ENCODE measurements at places on chromosomes 13 and 19.

DNA sequence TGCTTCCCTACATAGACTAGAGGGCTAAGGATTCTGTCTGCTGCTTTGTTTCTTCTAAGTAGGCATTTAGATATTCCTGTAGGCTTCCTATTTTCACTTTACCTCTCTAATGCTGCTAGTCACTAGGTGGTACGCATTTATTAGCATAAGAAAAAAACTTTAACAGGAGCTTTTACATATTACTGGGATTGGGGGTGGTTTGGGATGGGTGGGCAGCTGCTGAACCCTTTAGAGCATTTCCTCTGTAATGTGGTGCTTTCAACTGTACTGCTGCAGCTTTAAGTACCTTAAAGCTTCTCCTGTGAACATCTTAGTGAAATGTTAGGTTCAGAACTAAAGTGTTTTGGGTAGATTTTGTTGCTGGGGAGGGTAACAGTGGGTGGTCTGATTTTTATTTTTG lies 92.6 kb downstream of the ZNF486 start:
- H3K27ac ChIP-seq, result no peak overlapping the region
- H3K36me3 ChIP-seq, result no peaks in the 10 kb centered on the region
- DNase-seq, result no peak

DNA sequence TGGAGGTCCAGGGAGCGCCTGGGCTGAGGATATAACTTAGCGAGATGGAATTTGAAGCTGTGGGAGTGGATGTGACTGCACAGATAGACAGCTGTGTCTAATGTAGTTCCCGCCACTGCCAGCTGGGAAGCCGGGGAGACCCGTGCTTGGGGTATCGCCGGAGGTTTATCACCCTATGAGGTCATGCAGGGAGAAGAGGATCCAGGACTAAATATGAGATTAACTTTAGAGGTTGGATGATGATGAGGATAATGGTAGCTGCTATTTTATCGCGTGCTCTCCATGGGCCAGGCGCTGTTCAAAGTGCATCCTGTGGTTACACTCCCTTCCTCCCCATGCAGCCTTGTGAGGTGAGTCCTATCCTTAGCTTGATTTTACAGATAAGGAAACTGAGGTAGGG lies 19.9 kb downstream of the SSC5D start:
- peaks cover 3% of the 10 kb centered on the region for H3K36me3 ChIP-seq
- DNase-seq, result no peak
- peaks cover 6% of the 10 kb centered on the region for H3K4me1 ChIP-seq
- no peak overlapping the region for H3K4me3 ChIP-seq

DNA sequence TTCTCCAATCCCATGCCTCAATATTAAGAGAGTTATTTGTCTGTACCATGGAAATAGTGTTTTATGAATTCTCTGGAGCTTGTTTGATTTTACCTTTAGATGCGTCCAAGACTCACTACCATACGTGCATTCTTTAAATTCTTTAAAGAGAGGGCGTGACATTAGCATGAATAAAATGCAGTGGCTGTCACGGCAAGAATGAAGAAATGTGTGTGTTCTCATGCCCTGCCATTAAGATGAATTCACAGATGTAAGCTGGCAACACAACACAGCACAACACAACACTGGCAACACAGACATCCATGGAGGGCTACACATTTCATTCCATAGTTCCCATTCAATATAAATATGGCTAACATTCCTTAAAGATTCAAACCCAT lies 213.4 kb downstream of the ENOX1 start:
- H3K36me3 ChIP-seq, result no peaks in the 10 kb centered on the region
- no peak overlapping the region for H3K27ac ChIP-seq
- no peak for DNase-seq
- peaks cover 10% of the 10 kb centered on the region for H3K27me3 ChIP-seq
- no peaks in the 10 kb centered on the region for H3K4me1 ChIP-seq

GRCh38 chr13:112679932-112680677 lies 9.7 kb upstream of the ATP11A start:
- DNase-seq, result no peak
- peaks cover 5% of the 10 kb centered on the region for H3K27me3 ChIP-seq
- H3K36me3 ChIP-seq, result no peaks in the 10 kb centered on the region
- H3K4me3 ChIP-seq, result no peak overlapping the region
- peaks cover 2% of the 10 kb centered on the region for H3K4me1 ChIP-seq

DNA sequence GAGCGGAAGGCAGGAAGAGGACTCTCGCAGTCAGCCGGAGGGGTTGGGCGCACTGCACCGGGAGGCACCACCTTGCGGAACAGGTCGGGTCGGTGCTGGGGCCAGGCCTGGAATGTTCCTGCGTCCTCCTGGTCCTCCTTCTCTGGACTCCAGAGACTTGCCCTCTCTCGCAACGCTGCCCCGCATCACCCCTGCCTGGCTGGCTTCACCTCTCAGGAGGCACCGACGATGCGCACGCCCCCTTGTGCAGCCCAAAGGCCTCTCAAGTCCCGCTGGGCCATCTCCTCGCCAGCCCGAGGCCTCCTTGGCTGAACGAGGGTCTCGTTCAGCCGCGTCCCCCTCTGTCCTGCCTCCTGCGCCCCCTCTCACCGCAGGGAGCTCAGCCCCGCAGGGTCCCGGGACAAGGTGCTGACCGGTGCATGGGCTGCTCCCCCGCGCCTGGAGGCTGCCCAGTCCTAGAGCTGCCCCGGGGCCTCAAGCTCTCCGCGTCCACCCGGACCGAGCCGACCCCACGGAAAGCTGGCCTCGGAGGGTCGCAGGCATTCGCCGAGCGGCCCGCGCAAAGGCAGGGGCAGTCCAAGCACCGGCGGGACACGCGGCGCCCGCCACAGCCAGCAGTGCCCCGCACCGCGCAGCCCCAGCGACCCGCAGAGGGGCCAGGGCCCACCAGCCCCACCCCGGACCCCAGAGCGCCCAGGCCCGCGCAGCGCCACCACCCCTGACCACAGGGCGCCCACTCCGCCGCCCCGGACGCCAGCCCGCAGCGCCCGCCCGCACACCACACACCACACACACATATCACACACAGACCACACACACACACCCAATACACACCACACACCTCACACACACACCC lies 133.8 kb downstream of the CRYL1 start:
- H3K27me3 ChIP-seq, result no peaks in the 10 kb centered on the region
- H3K36me3 ChIP-seq, result no peaks in the 10 kb centered on the region
- DNase-seq, result no peak

- H3K4me3 ChIP-seq, result no peak overlapping the region
- H3K4me1 ChIP-seq, result no peaks in the 10 kb centered on the region
- no peak for DNase-seq
- no peaks in the 10 kb centered on the region for H3K27me3 ChIP-seq
- H3K27ac ChIP-seq, result no peak overlapping the region
Measured at GRCh38 chr13:22561581-22561980, 619.2 kb upstream of the SGCG start.

GRCh38 chr19:14565298-14565679 lies 6.6 kb downstream of the NDUFB7 start:
- H3K36me3 ChIP-seq, result peaks cover 14% of the 10 kb centered on the region
- H3K27ac ChIP-seq, result no peak overlapping the region
- peaks cover 7% of the 10 kb centered on the region for H3K4me1 ChIP-seq
- DNase-seq, result no peak

DNA sequence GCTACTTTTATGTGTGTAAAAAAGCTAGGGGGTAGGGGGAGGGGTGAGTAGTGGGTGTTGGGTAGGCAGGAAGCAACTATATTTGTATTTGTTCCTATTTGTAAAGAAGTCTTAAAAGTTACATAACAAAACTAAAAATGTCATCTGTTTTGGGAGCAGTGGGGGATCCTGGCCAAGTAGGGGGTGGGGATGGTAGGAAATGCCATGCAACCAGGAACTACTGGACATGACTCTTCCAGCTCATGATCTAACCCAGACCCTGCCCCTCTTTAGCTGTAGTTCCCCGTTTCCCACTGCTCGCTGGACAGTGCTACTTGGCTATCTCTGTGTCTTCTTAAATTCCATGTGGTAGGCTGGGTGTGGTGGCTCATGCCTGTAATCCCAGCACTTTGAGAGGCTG lies 3.2 kb downstream of the GTF3A start:
- H3K36me3 ChIP-seq, result peaks cover 62% of the 10 kb centered on the region
- peak overlapping the region; percentile 90 for H3K4me3 ChIP-seq
- peaks cover 57% of the 10 kb centered on the region for H3K4me1 ChIP-seq
- no peak for DNase-seq
